ENCODE measurements at places on chromosomes 5 and 9.

GRCh38 chr5:172583931-172584511, 57.0 kb upstream of the NEURL1B start:
- no peak for DNase-seq

DNA sequence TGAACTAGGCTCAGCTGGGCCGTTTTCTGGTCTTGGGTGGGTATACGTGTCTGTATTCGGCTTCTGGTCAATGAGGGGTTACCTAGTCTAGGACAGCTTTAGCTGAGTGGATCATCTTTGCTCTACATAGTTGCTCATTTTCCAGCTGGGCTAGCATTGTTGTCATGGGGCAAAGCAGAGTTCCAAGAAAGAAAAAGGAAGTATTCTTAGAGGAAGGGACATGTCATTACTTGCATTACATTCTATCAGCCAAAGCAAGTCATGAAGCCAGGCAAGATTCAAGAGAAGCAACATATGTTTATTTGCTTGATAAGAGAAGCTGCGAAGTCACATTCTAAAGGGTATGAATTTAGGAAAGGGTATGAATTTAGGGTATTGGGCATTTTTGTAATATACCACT, 396.5 kb downstream of the ZNF608 start:
- DNase-seq = no peak

- DNase-seq = no peak
Measured at GRCh38 chr9:135512904-135513303, 8.3 kb upstream of the LCN1 start.

GRCh38 chr5:127875235-127876021, 172.2 kb downstream of the CCDC192 start:
- peak; percentile 70 for DNase-seq

- DNase-seq = peak; percentile 87
Measured at GRCh38 chr9:81686614-81687520, 2.5 kb downstream of the TLE1 start.

- no peak for DNase-seq
Measured at GRCh38 chr9:73923796-73924195, 573.3 kb upstream of the RORB start.

DNA sequence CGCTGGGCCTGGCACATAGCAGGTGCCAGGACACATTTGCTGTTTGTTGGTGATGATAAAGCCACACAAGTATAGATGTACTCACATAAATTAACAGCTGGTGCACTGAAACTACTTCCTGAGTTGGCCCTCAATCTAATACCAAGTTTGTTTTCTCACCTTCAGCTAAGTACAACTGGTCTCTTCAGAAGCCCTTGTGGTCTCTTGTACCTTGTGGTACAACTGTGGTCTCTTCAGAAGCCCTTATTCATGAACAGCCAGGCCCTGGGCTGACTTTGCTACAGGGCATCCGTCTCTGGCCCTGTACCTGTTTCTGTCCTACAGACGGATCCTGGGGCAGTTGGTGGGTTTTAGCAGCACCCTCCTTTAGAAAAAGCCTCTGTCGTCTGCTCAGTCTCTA, 81.5 kb downstream of the DAB2IP start:
- no peak for DNase-seq

DNA sequence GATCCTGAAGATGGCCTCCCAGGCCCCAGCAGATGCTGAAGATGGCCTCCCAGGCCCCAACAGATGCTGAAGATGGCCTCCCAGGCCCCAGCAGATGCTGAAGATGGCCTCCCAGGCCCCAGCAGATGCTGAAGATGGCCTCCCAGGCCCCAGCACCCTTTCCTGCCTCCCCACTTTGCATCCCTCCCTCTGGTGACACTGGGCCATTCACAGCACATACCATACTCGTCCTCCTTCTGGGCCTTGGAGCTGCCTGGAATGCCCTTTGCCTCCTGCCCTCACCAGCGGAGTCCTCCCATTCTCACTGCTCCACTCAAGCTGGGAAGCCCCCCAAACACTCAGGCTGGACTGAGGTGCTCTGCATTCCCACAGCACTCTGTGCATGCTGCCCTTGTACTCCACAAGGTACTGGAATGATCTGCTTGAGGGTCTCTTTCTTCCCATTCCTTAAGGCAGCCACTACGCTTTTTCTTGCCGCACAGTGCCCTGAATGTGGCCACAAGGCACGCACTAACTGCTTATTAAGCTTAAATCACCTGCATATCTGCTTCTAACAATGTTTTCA, 550.0 kb downstream of the BNC2 start:
- no peak for DNase-seq

DNA sequence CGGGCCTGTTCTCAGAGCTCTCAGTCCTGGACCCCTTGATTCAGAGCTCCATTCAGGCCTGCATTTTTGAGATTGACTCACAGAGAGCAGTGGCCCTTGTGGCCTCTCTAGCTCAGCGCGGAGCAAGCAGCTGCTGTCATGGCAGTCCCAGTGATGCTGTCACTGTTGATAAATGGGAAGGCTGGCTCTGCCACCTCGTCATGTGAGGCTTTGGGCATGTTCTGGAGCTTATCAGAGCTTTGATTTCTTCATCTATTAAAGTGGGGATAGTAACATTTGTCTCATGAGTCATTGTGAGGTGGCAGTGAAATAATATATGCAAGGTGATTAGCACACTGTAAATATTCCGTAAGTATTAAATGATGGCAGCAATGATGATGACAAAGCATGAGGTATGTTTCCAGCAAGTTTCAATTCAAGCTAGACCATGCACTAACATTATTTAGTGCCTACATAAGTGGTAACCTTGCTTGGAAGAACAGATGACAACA, 126.4 kb upstream of the CXCL14 start:
- DNase-seq = no peak

DNA sequence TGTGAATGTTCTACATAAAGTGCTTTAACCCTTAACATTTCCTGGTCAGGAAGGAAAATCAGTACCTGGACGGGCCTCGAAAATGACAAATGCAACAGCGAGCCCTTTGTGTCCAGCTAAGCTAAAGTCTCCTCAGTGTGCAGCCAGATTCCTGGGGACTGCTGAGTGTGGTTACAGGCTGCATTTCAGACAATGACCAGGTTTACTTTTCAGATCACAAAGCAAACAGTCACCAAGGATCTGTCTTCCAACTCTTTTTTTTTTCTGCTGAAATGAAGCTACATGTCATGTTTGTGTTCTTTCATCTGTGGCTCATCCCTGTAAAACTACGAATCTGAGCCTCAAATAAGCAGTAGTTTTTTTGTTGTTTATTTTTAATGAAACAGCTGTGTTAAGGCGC, 20.8 kb downstream of the SLC46A2 start:
- DNase-seq = peak; percentile 37

- DNase-seq = no peak
Measured at GRCh38 chr9:135926402-135927194, 19.3 kb upstream of the CAMSAP1 start.

DNA sequence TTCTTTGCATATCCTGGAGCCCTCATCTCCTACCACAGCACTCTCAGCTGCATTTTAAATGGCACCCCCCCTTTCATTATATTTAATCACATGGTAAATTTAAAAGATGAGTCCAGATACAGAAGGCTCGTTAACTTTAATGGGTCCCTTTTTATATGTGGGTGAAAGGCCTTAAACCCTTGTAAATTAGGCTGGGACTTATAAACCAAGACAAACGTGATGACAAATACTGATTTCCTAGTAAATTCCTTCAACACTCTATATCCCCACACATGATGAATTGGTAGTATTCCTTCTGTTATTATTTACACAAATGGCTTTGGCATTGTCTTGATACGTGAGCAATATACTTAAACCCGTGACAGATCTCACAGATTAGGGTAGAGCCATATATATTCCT, 210.6 kb downstream of the CAAP1 start:
- no peak for DNase-seq

DNA sequence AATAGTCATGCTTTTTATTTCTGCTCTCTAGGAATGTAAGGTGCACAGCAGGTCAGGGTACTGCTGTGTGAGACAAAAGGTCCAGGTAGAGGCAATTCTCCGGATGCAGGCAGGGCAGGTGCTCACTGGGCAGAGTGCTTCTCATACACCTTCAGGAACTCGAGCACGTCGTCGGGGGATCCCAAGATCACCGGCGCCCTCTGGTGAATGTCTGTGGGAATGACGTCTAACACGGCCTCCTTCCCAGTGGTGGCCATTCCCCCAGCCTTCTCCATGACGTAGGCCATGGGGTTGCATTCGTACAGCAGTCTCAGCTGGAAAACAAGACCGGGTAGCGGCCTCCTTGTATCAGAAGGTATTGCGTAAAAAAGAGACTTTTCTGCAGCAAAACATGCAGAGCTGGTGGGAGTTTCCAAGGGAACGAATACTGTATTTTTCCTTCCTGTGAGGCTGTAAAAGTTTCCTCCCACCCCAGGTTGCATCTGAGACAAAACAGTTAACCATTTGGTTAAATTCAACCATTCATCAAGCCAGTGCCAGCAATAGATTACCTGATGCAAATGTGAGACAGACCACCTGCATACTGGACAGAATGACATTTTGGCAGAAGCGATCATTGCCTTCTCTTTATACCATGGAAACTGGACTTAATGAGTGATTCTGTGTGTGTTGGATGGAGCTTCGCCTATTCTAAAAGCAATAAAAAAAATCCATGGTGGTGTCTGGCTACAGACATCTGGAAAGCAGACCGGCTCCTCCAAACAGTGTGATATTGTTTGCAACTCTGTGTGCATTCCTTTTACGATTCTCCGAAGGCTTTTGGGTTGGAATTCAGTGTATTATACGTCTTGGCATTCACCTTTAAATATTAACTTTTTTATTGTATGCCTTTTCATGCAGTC, 9.9 kb upstream of the FBP2 start:
- DNase-seq = peak; percentile 42

GRCh38 chr9:3477236-3477834, 48.5 kb downstream of the RFX3 start:
- no peak for DNase-seq

DNA sequence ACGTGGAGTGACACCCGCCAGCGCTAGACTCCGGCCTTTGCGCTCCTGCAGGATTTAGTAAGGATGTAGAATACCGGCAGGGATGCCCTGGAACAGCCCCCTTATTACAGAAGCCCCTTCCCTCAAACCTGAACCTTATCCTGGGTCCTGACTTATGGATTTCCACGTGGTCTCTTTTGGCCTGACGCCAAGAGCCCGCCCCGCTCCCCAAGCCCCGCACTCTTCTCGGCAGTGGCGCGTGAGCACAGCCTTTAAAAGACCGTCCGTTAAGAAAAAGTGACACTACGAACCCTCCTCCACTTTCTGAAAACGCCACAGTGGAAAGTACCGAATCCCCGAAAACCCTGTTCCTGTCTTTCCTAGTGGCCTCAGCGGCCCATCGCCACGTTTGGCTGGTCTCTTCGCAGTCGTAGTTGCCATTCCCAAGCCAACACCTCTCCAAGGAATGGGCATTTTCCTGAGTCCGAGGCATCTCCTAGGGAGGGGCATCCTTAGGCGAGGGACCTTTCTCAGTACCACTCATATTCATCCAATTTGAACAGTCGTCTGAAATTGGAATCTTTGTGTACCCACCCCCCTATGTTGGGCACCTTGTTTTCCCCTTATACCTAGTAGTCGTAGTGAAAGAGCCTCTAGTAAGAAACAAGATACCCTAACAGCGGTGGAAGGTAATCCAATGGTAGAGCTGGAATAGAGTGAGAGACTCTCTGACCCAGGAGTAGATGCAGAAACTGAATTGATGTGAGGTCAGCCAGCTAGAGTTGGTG, 732 bp upstream of the MCIDAS start:
- no peak for DNase-seq

DNA sequence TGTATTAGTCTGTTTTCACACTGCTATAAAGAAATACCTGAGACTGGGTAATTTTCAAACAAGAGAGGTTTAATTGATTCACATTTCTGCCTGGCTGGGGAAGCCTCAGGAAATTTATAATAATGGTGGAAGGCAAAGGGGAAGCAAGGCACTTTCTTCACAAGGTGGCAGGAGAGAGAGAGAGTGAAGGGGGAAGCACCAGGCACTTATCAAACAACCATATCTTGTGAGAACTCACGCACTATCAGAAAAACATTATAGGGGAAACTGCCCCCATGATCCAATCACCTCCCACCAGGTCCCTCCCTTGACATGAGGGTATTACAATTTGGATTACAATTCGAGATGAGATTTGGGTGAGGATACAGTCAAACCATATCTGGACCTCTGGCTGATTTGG, 34.7 kb downstream of the ADRB2 start:
- no peak for DNase-seq

DNA sequence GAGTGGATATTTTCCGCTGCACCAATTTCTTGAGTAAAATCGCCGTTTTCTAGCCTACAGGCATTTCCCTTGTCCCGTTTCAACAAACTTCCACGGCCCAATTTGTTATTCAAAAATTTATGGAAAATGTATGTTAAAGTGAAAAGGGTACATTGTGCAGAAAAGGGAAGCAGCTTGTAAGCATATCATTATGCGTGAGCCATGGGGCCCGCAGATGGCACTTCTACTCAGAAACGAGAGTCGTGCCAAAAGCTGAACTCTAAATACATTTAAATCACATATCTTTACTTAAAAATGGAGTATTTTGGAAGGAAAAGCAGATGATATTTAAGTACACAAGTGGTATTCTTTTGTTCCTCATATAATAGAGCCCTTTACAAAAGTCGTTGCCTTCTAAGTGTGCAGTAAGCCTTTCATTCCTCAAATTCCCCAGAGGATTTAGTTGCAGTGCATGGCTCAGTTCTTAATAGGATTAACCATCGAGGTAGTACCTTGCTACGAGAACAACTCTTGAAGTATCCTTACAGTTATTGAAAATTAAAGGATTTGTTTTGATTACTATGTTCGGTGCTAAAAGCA, 1227.2 kb upstream of the WWC1 start:
- peak; percentile 60 for DNase-seq

DNA sequence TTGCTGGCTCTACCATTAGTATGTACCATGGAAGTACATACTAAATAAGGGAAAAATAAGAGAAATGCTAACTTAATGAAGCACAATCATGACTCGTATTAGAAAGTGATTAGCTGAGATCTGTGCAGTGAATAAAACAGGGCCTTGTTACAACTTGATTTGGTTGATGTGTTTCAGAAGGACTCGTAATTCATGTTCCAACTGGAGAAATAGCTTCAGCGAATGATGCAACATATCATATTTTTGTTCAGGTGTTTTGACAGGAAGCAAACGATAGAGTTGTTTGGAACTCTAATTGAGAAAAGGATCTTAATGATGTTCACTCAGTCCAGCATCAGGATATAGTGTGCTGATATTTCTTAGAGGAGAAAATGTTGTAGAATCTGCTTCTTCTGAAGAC, 474.6 kb upstream of the WWC1 start:
- DNase-seq = no peak

- peak; percentile 33 for DNase-seq
Measured at GRCh38 chr5:65037831-65038815, 269.4 kb downstream of the CWC27 start.

- DNase-seq = peak; percentile 51
Measured at GRCh38 chr9:114098936-114099668, at the start of gene KIF12. Gene KIF12, minus strand, starts transcription at chr9:114099292. Its CDS starts 16 bp downstream, at chr9:114099276.

GRCh38 chr9:89803403-89803802, 198.6 kb downstream of the GADD45G start:
- no peak for DNase-seq

Measured in G401 (cell line).